Endothelial cell of umbilical vein (primary cell): ENCODE measurements at places on chromosomes 4 and X.

- peak; percentile 80 for DNase-seq
Observed at GRCh38 chrX:150036181-150036580, 97.9 kb upstream of the EOLA2 start.

DNA sequence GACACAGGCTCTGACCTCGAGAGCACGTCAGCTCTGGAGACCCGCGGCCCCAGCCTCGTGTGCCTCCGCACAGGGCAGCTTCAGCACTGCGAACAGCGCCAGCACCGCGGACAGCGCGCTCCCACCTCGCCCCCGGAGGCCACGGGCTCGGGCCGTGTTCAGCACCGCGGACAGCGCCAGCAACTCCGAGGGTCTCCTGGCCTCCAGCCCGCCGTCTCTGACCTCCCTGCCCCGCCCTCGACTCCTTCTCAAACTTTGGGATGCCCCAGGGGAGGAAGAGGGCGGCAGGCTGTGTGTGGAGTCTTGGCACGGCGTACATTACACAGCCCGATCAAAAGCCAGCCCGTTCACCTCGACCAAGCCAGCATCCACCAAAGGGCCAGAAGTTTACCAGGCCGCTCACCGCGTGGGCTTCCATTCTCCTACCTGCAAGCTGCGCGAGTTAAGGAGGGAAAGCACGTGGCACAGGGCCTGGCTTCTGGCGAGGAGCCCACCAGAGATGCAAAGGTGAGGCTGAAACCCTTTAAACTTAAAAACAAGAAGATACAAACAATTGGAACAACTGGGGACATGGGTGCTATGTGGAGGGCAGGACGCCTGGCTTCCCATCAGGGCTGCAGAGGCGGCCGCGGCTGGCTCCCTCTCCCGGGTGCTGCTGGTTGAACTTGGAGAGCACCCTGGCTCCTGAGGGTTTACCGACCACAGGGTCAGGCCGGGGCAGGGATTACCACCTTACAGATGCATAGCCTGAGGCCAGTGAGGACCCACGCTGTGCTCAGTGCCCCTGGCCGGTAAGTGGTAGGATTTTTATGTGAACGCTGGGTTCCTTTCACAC is 4.5 kb upstream of the NKX1-1 start:
- peak; percentile 33 for DNase-seq

DNA sequence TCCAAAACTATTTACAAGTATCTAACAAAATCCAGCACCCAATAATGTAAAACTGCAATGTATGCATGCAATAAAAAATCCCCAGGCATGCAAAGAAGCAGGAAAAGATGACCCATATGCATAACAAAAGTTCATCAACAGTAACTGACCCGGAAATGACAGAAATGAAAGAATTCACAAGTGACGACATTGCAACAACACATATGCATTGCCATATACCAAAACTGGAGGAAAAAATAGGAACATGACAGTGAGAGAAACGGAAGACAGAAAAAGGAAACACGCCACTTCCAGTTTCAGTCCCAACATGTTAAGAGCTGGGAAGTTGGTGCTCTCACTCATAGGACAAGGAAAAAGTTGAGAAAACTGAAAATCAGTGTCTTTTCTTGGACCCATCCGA is 154.6 kb downstream of the EVC2 start:
- DNase-seq: peak; percentile 21

- peak; percentile 70 for DNase-seq
Observed at GRCh38 chr4:41154814-41155177, 59.5 kb downstream of the APBB2 start.

DNA sequence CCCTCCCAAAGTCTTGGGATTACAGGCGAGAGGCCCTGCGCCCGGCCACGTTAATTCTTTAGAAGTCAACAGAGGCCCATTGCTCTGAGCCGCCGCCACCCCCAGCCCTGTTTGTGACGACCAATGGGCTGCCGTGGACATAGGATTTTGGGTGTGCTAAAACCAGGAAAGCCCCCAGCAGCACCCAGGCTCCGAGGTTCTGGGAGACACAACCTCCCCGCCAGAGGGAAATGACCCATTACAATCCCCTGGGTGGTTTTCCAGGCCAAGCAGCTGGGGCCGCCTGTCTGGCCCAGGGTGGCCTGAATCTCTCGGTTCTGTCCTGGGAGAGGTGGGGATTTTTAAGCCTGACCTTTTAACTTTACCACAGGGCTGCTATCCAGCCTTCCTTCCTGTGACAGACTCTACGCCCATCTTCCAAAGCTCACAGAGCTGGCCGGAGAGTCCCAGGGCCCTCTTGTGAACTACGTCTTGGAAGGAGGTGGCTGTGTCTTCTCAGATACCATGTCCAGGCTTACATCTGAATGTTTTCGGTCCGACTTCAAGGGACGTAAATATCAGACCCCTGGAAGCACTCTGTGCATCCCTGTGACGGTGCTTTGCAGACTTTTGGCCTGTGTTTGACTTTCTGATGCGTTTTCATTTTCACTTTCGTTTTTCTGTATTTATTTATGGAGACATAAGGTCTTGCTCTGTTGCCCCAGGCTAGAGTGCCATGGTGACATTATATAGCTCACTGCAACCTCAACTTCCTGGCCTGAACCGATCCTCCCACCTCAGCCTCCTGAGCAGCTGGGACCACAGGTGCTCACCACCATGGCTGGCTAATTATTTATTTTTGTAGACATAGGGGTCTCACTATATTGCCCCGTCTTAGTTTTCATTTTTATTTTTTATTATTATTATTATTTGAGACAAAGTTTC is 36.0 kb downstream of the P2RY8 start:
- no peak for DNase-seq

- no peak for DNase-seq
Observed at GRCh38 chr4:153183146-153183545, 21.1 kb upstream of the TRIM2 start.

- peak; percentile 3 for DNase-seq
Observed at GRCh38 chrX:63761639-63762038, 23.4 kb downstream of the ARHGEF9 start.

DNA sequence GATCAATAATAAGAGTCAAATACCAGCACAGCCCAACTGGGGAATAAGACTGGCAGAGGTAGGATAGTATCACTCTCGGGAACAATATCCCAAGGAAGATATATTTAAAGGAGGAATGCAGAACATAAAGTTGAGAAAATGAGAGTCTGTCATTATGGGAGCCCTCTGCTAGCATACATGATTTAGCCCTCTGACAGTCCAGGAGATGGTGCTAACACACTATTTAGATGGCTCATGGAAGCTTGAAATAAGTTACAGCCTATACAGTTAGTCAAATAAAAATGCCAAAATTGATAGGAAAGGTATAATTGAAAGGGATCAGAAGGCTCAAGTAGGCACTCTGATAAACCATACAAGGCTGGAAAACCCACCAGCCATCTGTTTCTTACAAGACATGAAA is 201.0 kb upstream of the NEIL3 start:
- DNase-seq: no peak

DNA sequence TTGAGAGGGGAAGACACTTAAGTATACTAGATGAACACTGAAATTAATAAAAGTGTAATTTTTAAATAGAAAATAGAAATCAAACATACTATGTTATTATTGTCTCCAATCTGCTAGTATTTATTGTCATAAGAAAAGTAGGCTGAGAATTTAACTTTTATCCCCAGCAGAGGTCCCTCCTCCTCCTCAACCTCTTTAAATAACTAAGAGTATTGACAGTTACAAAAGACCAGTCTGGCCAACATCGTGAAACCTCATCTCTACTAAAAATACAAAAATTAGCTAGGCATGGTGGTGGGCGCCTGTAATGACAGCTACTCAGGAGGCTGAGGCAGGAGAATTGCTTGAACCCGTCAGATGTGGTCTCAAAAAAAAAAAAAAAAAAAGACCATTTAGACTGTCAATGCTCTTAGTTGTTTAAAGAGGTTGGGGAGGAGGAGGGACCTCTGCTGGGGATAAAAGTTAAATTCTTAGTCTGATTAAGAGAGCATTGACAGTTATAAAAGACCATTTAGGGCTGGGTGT is 4.2 kb downstream of the SLC30A9 start:
- no peak for DNase-seq

GRCh38 chr4:32117693-32118092 is 1397.5 kb downstream of the PCDH7 start:
- no peak for DNase-seq

DNA sequence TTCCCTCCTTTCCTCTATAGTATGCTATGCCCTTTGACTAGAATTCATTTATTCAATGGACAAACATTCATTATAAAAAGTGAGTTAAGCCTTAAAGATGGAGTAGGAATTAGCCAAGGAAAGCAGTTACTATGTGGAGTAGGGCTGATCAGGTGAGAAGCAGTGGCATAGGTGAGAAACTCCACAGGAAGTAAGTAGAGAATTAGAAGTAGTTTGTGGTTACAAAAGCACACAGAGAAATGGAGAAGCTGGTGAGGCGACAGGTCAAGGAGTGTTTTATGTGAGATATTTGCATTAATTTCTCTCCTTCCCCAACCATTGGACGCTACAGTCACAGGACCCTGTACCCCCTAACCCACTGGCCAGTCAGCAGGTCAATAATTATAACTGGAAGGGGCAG is 30.6 kb downstream of the SETD7 start:
- no peak for DNase-seq
